ENCODE measurements at places on chromosomes 13 and 19. TPM values are rescaled to one million over a fixed set of nuclear protein-coding genes. Genes with fewer than 3 reads are reported as not detected.

SLITRK6 gene
- 8.2 TPM for total RNA-seq

LILRA2 gene
- 0.85 TPM for total RNA-seq

RFPL4AL1 gene
- total RNA-seq: not detected

DNA sequence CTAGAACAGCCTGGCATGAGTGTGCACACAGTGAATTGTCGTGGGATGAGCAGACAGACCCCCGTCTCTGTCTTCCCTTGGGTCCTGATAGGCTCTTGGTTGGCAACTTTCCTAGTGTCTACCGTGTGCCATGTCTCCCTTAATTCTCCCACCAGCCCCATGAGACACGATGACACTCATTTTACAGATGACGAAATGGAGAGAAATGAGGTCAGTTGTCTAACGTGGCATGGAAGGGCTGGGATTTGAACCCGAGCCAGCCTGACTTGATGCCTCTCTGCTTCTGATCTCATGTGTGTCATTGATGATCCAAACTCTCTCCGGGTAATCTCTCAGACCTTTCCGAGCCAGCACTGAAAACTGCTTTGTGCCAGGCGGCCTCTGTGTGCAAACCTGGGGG lies 8.4 kb upstream of the KLK14 start:
- no peak for DNase-seq

- no peak for DNase-seq
These were observed 162.5 kb downstream of the OLFM4 start for GRCh38 chr13:53191091-53191490.

DNA sequence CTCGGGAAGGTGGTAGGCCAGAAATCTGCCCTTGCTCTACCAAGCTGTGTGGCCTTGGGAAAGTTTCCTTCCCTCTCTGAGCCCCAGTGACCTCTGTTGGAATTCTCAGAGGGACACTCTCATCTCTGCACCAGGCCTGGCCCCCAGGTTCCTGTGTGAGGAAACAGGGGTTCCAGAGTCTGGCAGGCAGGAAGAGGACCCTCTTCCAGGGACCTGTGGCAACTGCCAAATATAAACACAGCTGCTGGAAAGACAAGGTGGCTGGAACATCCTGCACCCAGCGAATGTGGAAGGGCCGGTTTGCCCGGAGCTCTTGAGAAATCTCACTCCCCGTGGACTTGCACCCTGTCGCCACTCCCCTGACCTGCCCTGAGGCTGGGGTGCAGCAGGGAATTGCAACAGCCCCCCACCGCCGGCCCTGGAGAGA lies 52.8 kb downstream of the GADD45B start:
- no peak for DNase-seq

DNA sequence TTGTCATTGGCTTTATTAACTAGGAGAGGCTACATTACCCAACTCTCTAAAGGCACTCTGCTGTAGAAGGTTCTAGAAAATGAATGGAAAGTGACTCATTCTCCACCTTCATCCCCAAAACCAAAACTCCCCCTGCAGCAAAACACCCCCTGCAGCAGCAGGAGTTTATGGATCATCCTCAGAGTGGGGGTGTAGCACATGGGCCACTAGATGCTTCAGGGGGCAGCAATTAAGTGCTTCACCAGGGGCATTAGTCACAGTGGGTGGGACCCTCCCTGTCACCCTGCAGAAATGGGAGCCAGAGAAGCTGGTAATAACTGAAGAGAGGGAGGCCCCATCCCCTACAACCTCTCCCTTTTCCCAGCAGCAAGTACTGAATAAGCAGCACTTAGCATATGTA lies 64.5 kb upstream of the MED4 start:
- no peak for DNase-seq

DNA sequence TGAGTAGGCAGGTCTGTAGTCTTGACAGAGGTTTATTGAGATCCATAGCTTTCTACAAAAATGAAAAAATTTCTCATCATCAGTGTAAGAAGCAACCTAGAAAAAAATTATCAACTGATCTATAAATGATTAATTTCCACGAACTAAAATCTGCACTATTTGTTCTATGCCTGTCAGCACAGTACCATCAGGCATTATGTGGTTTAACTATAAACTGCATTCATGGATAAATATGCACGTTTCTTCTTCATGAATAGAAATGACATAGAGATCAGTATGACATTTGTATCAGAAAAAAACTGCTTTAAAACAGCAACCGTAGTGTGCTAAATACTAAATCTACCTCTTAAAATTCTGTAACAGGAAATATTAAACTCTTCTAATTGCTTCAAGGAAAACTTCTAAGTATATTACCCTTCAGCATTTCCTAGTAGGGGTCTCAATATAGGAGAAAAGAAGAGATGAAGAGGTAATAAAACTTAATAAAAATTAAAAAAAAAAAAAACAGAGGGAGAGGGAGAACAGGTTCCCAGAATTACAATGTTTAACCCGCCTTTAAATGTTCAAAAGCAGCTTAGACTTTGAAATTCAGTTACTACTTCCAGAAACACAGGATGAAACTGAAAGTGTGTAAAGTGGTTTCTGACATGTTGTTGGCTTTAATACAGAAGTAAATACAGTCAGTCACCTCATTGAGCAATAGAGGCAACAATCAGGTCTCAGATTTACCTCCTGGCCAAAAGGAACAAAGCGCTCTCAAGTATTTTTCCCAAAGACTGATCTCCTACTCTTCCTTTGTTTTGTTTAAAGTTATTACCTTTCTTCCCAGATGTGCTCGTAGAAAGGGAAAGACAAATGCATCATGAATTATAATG lies 144.4 kb downstream of the DIAPH3 start:
- DNase-seq: no peak

DNA sequence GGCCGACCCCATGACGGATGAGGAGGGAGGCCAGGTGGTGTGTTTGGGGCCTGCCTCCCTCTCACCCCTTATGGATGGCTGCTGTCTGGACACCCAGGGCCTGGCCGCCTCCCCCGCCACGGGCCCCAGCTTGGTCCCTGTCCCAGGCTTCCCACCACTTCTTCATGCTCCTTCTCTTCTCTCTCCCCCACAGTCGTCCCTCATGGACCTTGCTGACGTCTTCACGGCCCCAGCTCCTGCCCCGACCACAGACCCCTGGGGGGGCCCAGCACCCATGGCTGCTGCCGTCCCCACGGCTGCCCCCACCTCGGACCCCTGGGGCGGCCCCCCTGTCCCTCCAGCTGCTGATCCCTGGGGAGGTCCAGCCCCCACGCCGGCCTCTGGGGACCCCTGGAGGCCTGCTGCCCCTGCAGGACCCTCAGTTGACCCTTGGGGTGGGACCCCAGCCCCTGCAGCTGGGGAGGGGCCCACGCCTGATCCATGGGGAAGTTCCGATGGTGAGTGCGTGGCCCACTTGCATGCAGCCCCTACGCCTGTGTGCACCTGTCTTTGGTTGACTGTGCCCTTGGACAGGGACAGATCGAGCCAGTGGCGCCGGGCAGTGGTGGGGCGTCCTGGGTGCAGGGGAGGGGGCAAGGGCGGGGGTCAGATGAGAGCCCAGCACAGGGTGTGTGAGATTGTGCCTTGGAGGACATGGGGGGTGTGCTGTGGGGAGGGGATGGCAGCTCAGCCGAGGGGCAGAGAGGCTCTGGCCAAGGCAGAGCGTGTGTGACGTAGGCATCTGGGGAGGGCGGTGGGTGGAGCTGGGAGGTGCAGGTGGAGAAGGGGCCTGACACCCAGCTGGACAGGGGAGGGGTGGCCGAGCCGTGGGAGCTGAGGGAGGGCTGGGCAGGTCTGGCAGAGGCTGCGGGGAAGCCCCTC lies 16.8 kb downstream of the EPN1 start:
- no peak for DNase-seq

DNA sequence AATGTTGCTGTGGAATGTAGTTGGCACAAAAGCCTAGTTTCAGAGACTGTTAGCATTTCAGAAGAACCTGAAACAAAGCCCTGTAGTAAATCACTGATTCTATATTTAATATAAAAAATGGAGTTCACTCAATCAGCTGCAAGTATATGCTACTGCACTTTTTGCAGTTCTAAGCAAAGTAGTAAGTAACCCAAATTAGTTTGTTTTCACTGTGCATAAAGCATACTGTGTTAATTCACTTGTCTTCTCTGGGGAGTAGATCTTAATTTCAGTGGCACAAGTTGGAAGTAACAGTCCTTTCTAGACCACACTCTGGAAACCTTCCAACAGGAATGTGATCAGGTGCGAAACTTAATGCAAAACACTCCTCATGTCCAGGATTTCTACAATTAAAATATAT lies 139.3 kb downstream of the DACH1 start:
- DNase-seq: no peak

- no peak for DNase-seq
These were observed 21.6 kb upstream of the C1QTNF9 start for GRCh38 chr13:24287748-24288287.

GRCh38 chr13:23450340-23451046 lies 17.0 kb upstream of the SACS start:
- DNase-seq: no peak

DNA sequence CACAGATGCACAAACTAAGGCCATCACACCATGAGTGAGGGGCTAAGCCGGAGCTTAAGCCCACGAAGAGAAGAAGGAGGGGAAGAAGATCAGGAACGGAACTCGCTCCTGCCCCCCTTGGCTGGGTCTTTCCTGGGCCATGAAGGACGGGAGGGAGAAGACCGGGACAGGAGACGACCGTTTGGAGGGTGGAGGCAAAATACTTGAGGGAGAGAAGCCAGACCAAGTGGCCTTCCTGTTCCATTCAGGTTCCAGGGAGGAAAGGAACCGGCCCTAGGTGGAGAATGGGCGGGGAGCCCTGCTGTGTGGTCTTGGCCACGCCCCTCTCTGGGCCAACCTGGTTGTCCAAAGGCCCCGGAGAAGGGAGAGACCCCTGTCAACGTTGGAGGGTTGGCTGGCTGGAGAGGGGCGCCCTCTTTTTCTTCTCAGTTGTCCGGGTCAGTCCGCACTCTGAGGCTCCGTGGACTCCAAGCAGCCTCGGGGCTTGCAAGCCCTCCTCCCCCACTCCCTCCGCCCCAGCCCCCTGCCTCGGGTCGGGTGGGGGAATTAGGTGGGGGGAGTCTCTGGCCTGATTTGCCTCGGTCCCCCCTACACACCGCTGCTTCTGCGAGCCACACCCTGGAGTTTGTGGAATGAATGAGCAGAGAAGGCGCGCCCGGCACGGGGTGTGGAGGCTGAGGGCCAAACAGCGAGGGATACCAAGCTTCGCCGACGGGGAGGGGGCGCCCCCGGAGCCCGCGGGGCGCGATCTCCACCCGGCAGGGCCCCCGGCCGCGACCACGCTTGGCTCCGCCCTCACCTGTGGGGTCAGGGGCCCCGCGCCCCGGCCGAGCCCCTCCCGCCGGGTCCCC lies 757 bp downstream of the FBN3 start:
- DNase-seq: no peak

GRCh38 chr19:5091018-5091683 lies 122.2 kb downstream of the KDM4B start:
- no peak for DNase-seq

All from colonic mucosa (tissue), 4 donors.